M059J (cell line): ENCODE measurements at places on chromosomes 6 and 20. TPM values are rescaled to one million over a fixed set of nuclear protein-coding genes. Genes with fewer than 3 reads are reported as not detected.
A peak's percentile ranks its signal among the peaks of the same experiment; 100 is the strongest.

- DNase-seq = no peak
Observed at GRCh38 chr6:168155821-168156741, 77.1 kb upstream of the FRMD1 start.

DNA sequence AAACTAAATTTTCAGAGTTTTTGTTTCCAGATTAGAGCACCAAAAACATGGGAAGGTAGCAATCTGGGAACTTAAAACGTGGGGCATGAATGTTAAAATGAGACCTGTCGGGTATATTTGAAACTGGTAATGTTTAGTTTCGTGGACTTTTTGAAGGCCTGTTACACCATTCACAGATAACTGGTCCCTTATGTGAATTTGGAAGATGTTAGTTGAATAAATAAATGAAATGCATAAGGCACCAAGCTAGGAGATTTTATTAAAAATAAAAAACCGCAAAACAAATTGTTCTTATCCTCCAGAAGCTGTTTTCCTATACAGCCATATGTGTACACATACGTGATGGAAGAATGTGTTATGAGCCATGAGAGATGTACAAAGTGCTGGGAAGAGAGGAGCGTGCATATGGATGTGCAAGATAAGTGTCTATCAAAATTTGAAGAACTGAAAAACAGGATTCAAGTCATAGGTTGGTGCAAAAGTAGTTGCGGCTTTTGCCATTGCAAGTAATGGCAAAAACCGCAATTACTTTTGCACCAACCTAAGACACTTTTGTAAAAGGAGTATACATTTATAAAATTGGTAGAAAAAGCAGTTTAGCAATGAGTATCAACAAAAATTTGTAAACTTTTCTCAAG, 700 bp upstream of the MCUR1 start:
- peak; percentile 18 for DNase-seq

The NFATC2 gene
- 0.25 TPM in 1 of 2 replicates, not detected in the other for total RNA-seq

DNA sequence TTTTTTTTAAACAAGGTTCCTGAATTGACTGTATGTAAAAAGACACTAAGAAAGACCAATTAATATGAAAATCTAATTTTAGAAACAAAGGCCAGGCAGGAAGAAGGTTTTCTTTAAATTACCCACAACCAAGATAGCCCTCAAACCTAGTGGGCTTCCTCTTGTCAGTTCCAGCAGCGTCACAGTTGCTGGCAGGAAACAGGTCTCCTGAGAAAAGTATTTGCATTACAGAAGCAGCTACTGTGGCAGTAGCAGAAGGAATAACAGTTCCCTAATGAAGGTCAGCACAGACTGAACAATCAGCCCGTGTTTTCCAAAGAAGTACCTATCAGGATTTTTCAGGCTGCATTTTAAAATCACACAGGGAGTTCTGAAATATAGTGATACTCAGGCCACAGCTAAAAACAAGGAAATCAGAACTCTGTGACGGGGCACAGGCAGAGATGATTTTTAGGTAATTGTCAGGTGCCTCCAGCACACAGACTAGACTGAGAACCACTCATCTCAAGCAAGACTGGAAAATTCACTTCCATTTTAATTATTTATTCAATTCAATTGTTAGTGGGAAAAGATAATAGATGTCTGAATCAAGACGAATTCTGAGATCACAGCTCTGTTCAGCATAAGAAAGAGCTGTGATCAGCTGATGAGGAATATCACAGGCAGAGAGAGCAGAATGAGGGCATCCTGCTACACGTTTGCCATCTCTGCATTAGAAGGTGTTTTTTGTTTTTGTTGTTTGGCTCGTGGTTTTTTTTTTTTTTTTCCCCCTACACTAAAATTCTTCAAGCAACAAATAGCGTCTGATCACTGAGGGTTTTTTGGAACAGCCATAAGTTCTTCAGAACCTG, 230.5 kb upstream of the KHDRBS2 start:
- DNase-seq = no peak

The C6orf58 gene
- total RNA-seq = 0.64 TPM in 1 of 2 replicates, not detected in the other

- DNase-seq = no peak
Observed at GRCh38 chr6:79964607-79965081, 17.3 kb upstream of the ELOVL4 start.

The PACRG gene
- 0.12 TPM in 1 of 2 replicates, not detected in the other for total RNA-seq

GRCh38 chr6:6798448-6798860, 209.9 kb downstream of the LY86 start:
- no peak for DNase-seq

The CNR1 gene
- total RNA-seq = 0.64 and 1.7 TPM in 2 replicates

The RPRD1B gene
- total RNA-seq = 22.8 and 35.5 TPM in 2 replicates

GRCh38 chr6:42168650-42169049, 4.5 kb upstream of the GUCA1A start:
- peak; percentile 18 for DNase-seq

- DNase-seq = no peak
Observed at GRCh38 chr20:59600472-59600871, 3.9 kb upstream of the PHACTR3 start.

The MUCL3 gene
- total RNA-seq = not detected in 2 replicates

- DNase-seq = no peak
Observed at GRCh38 chr6:111602481-111603011, 3.1 kb downstream of the TRAF3IP2 start.

DNA sequence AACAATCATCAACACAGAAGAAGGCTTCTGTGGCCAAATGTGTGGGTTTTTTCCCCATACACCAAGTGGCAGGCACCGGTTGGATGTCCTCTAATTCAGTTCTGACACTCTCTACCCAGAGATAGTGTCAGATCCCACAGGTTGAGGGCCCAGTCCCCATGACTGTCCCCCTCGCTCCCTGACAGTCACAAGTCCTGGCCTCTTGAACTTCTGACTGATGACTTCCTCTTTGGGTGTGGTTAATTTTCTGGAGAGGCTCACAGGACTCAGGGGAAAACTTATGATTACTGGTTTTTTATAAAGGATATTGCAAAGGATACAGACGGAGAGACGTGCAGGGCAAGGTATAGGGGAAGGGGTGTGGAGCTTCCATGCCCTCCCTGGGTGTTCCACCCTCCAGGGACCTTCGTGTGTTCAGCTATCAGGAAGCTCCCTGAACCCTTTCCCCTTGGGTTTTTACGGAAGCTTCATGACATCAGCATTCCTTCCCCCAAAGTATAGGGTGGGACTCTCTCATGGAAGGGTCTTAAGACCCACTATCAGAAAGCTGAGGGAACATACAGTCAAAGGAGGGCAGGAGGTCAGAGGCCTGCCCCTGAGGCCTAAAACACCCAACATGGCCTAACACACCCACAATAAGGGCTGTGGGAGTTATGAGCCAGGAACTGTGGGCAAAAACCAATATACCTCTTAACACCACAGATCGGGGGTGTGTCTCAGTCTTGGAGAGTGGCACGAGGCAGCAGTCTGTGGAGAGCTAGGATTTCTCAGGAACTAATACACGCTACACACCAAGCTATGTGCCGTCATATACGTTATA, 33.3 kb downstream of the FARS2 start:
- DNase-seq = no peak
